ENCODE measurements at places on chromosomes 16 and 17.

DNA sequence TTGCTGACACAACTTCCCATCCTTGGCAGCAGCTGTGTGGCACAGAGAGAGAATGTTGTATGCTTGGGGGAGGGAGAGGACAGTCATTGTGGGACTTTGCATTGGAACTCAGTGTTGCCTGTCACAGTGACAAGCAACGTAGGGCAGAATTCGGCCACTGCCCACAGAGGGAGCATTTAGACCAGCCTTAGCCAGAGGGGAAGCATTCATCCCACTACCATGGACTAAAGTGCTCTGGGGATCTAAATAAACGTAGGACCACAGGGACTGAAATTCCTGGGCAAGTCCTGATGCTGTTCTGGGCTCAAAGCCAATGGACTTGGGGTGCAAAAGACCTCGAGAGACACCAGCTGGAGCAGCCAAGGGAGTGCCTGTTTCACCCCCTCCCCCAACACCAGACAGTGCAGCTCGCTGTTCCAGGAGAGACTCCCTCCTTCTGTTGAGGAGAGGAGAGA, 44.9 kb downstream of the ABCA8 start:
- DNase-seq = no peak

DNA sequence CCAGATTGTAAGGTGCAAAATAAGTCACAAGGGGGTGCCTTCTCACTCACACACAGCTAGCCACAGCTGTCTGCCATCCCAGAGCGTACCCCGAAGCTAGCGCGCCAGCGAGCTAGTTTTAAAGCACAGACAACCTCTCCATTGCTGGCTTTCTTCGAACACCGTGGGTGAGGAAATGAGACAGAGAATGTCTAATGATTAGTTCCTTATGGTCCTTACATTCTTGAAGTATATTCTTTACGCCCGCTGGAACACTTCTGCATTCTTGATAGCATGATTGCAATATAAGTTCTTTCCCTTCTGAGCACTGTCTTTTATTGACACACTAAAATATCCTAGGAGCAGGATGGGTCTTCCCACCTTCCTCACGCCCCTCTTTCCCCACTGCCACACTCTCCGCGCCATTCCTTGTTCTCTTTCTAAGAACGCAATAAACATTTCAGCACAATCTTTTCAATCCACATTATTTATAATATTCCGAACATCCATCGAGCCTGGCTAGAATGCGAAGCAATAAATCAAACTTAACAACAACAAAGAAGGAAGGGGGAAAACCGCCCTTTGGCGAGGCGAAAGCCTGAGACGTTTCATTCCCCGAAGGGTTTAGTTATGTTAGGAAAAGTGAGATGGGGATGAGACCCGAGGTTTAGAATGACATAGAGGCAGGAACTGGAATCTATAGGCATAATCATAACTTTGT, 251.3 kb downstream of the NTN1 start:
- no peak for DNase-seq

DNA sequence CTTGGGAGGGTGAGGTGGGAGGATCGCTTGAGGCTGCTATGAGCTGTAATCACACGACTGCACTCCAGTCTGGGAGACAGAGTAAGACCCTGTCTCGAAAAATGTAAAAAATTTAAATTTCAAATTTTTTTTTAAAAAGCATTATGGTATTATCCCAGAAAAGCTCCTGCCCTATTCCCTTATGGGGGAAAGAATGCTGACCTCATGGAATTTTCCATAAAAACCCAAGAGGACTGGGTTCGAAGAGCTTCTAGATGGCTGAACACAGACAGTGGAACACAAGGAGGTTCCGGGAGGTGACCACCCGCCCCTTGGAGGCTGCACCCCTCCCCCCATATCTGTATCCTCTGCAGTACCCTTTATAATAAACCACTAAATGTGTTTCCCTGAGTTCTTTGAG, 4.0 kb downstream of the EIF4A3 start:
- DNase-seq = no peak

DNA sequence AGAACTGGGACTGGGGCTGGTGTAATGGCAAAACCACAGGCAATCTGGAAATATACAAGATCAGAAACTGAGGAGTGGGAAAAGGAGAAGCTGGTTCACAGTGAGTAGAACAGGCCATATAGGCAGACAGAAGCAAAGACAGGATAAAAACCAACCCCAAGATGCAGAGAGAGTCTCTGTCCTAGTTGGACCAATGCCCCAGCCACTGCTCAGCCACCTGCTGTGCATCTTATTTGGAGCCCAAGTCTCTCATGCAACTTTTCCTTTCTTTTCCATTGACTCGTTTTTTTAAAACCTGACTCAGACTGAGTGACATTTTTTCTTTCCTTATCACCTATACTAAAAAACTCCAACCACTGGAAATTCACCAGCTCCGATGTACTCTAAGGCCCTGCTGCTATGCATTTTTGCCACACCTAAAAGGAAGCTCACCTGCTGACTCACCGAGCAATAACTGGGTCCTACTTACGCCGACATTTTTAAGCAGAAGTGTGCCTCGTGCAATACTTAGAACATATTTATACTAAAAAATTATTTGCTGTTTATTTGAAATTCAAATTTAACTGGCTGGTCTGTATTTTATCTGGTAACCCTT, 100.8 kb upstream of the XYLT1 start:
- DNase-seq = no peak

DNA sequence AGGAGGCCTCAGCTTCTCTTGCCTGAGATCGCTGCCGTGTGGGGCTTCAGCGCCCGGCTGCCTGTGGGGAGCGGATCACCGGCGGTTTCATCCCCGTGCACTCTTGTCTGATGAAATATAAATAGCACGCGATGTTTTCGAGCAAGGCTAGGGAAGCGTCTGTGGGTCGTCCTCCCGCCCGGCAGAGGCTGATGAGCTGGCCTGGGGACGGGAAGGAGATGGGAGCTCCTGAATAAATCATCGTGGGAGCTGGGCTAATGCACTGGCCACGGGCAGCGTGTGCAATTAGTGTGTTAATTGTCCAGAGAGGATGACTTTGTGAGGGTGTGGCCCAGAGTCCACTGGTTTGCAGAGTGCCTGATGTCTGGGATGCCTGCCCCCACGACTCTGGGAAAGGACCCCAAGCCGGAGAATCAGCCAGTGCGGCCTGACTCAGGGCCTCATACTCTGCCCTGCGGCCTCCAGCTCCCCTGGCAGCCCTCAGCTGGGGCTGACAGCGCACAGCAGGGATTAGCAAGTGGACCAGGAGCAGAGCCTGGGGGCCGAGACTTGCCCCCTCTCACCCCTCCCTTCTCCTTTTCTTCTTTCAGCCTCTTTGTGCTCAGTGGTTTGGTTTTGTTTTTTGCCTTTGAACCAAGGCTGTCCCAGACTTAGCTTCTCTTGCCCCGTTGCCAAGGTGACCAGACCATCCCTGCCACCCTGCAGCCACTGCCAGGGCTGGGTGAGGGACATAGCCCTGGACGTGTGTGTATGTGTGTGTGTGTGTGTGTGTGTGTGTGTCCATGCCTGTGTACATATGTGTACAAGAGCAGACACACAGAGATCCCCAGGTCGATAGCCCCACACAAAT, 21.4 kb downstream of the KCNJ12 start:
- no peak for DNase-seq

DNA sequence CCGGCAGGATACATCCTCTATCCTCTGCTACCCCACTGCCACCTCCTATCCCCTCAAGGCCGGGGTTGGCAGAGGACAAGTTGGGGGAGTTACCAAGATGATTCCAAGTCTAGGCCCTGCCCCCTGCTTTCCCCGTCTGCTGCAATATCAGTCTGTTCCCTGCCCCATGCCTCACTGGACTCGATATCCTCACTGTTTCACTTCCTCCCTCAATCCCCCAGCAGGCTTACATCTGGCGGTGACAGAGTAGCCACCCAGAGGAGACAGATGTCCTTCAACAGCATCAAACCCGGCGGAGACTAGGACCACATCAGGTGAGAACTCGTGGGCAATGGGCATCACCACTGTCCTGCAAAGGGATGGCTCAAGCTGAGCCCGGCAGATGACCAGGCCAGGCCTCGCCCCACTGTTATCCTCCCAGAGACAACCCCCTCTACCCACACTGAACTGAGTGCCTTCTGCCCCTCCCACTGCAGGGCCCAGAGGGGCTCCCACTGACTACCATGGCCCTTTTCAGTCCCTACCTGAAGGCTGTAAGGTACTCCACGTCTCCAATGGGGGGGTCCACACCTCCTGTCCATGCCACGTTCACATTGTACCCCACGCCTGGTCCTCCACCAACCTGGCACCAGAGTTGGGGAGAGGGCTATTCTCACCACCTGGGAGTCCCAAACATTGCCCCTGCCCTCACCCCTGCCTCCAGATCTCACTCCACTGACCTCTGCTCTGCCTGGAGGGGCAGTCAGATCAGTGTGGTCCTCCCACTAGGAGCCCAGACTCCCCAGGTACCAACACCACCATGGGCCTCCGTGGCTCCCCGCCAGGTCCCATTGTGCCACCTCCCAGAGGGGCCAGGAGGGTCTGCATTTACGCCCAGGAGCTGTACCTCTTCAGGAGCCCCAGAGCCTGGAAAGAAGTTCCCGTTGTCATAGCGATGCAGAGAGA, 9.6 kb downstream of the G6PC3 start:
- no peak for DNase-seq

DNA sequence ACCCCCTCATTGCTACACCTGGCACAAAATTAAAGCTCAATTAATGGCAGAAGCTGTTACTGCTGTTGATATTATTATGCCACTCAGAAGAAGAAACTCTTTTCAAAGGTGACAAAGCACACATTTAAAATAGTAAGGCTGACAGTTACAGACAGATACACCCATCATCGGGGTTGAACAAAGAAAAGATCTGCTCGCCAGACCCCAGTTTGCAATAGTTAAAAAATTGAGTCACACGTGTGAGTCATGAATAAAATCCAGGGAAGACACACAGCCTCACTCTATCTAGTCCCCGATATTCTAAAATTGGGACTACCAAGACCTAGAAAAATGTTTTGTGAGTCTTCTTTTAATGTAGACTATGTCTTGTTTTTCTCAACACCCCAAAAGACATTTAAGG, 330.0 kb upstream of the SOX9 start:
- DNase-seq = no peak

DNA sequence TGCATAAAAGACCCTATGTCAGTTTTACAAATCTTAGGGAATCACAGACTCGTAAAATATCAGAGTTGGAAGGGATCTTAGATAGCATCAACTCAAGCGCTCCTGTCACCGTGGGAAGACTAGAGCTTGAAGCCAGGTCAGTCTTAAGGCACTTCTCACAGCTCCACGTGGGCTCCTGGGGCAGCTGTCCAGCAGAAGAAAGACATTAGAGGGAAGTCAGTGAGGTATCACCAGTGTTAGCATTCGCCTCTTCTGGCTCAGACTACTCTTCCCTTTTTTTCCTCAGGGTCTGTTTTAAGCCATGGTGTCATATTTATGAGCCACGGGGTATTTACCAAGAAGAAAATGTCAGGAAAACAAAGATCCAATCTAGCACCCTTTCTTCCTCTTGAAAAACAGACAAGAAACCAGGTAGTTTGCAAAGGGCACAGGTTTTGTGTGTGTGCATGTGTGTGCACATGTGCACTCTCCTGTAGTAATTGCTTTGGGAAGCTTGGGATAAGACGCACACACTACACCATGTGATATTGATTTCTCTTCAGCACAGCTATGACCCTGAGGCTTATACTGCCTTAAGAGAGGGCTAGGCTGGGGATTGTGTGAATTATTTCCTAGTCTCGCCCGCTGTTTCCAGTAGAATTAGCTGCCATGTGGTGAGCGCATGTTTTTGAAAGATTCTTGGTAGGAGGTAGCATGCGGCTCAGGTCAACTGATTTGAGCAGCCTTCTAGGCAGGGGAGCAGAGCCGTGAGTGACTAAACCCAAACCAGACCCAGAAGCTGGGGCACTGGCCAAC, 61.0 kb upstream of the ELAC2 start:
- no peak for DNase-seq

DNA sequence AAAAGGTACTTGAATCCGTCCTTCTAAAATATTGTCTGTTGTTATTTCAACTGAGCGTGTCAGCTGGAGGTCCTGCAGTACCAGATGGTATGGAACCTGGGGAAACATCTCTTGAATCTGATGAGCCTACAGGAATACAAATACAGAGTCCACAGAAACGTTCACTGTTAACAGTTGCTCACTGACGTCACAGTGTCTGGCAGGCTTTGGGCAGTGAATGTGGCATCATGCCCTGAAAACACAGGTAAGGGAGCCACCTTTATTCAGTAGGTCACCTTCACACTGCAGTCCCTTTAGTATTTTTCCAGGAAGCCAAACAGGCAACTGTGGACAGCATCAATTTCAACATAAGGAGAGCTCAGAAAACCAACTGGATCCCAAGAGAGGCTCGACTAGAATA, 56.1 kb downstream of the AMFR start:
- DNase-seq = no peak

DNA sequence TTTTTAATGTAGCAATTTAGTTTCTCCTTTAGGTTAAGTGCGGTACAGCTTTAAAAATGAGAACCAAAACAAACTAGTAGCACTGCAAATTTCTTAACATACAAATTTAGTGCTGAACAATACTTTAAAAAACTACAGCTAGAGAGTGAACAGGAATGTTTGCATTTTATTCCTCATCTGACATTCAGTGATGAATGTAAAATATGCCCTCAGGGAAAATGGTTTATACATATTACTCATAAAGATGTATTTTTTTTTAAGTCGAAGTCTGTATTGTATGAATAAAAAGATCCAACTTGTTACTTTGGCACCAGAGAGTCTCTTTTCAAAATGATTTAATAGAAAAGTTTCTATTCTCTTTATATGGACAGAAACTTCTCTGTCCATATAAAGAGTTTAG, 96.8 kb downstream of the BRIP1 start:
- no peak for DNase-seq

DNA sequence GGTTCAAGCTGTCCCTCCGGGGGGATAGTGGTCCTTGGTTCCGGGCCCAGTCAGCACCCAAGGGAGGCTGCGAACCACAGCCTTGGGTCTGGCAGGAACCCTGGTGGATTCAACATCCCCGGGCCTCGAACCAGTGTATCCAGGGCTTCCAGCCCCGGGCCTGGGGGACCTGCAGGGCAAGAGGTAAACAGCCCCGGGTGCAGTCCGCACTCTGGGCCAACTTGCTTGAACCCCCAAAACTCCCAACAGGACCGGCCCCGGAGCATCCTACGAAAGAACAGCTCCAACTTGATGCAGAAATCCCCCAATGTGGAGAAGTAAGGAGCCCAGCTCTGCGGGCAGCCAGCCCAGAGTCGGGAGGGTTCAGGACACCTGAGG, 1.5 kb upstream of the NEURL4 start:
- DNase-seq = no peak

DNA sequence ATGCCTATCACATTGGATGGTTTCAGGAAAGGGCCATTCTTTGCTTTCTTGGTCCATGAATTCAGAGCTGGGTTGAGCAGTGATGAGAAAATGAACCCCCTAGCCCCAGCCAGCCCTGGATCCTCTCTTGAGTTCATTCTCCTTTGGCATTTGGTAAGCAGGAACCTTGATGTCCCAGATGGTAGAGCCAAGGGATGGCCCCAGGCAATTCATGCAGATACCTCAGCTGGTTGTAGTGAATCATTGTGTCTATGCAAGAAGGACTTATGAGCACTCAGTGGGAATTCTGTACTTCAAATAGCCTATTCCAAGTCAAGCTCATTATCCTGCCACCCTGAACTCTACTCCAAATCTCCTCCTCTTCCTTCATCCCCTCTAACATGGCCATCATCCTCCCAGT, 412.7 kb downstream of the UTP18 start:
- DNase-seq = no peak

GRCh38 chr16:10752843-10753523, 9.3 kb downstream of the NUBP1 start:
- DNase-seq = no peak

- no peak for DNase-seq
These were observed 54.7 kb upstream of the FOXF1 start for GRCh38 chr16:86455640-86456039.
